Activated CD4-positive, alpha-beta T cell treated with anti-CD3 and anti-CD28 coated beads, Interleukin-2, amount 50 U/mL, for 48 hours (primary cell): ENCODE measurements at places on chromosomes 4 and X.

DNA sequence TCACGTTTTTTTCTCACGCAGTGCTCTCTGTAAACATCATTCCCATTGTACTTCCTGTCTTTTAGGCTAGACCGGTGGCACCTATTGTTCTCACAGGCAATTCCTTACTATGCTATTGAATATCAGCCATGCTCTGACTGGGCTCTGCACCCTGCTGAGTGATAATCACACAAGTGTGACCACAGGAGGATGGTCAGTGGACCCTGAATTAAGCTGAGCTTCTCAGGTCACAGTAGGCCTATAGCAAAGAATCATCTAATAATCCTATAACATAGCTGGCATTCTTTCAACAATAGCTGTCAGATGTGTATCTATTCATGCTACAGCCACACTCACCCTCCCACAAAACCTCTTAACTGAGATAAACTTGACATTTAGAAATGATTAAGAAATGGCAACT, 2399.8 kb upstream of the TENM3 start:
- DNase-seq, result no peak

DNA sequence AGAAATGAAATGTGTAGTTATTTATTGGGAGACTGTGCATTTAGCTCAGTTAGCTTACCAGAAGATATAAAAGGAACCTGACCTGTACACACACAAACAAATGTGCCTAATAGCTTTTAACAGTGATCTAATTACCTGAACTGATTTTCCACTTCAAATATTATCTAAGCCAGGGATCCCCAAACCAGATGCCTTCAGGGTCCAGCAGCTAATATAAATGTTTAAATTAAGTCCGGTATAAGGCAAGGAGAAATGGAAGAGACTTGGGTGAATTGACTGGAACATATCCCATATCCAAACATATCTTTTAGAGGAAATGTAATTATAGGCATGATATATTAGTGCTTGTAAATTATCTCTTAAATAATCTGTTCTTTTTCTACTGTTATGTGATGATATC, 66.7 kb downstream of the CNKSR2 start:
- DNase-seq, result no peak

DNA sequence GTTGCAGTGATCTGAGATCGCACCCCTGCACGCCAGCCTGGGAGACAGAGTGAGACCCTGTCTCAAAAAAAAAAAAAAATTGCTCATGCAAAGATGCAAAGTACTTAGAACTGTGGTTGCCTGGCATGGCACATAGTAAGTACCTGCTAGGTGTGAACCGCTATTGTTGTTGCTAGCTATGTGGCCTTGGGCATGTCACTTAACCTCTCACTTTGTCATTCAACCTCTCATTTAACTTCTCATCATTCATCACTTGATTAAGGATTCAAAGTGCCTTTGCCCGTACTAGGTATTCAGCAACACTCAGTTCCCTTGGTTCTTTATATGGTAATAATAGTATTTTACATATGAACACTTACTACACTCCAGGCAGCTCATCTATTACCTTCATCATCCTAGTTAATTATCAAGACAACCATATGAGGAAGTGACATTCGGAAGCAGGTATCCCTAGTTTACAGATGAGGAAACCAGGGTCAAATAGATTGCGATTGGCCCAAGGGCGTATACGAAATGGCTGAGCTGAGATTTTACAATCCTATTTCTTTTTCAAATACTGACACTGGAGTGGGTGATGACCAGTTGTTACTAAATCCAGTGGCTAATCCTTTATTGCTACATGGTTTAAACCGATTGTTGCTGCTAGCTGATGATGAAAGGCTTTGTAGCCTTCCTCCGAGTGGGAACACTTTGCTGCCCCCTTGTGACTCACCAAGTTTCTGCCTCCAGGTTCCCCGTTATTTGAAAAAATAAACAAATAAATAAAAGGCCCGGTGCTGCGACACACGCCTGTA, 28.8 kb upstream of the SOWAHD start:
- peak; percentile 57 for DNase-seq

DNA sequence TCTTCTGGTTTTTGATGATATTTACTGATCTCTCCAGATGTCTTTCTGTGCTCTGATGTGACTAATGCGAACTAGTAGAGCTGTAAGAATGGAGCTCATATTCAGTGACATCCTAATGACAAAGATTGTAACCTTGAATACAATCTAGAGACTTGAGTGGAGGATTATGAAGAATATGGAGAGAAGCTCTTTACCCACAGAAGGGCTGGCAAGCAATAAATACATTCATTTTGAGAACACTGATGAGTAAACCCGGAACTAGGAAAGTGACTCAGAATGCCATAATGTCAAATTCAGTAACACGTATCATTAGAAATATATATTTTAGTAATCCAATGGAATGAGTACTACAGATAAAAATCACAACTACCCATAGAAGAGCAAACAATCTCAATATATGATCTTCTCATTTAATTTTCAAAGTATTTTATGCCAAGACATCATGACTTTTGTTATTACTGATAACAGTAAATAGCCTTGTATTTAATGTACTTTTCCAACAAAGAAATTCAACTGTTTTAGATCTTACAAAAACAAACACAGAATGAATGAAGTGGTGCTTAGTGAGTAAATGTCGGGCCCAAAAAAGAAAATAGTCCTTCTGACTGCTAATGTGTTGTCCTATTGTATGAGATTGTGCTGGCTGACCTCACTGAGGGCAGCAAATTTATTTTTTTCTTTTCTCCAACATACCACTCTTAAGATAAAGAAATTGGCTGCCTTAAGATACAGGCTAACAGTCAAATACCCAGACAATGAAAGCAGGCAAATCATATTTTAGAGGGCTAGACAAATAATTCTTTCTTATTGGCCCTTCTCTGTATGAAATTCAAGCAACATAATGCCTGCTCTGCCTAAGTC, 49.2 kb upstream of the HDAC8 start:
- no peak for DNase-seq

GRCh38 chr4:67604749-67605148, 46.2 kb downstream of the STAP1 start:
- no peak for DNase-seq

- DNase-seq, result peak; percentile 49
These were observed 263.8 kb upstream of the RPS6KA3 start for GRCh38 chrX:20530406-20530921.

DNA sequence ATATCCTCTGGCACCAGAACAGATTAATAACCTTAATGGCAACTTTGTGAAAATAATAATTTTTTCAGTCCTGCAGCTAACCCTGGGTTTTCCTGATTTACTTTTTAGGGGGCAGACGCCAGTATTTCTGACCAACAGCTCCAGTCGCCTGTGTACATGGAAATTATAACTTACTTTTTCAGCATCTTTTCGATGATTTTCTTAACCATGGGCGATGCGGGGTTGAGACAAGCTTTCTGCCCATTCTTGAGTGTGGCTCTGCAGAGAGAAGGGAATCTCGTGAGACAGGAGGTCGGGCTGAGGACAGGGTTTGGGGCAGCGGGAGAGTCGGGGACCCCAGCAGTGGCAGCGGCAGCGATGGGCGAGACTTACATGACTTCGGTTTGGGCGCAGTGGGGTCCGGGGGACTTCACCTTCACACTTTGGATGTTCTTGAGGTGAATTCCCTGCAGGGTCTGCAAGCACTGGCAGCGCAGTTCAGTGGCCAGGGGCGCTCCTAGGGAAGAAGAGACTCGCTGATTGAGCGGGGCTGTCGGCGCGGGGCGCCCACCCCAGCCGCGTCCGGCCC, 484 bp downstream of the CXCL2 start:
- DNase-seq, result no peak

DNA sequence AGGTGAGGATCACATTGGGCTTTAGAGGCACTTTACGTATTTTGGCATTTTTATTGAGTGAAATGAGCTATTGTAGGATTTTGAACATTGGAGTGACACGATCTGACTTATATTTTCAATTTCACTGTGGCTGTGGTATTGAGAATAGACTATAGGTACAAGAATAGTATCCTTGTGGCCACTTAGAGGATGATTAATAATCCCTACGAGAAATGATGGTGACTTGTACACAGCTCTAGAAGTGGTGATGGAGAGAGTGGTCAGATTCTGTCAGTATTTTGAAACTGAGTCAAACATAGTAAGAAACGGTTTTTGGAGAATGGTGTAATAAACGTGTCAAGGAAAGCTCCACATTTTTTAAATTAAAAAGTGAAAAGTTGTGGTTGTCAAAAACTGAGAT, 494.7 kb downstream of the EPHA5 start:
- DNase-seq, result no peak

DNA sequence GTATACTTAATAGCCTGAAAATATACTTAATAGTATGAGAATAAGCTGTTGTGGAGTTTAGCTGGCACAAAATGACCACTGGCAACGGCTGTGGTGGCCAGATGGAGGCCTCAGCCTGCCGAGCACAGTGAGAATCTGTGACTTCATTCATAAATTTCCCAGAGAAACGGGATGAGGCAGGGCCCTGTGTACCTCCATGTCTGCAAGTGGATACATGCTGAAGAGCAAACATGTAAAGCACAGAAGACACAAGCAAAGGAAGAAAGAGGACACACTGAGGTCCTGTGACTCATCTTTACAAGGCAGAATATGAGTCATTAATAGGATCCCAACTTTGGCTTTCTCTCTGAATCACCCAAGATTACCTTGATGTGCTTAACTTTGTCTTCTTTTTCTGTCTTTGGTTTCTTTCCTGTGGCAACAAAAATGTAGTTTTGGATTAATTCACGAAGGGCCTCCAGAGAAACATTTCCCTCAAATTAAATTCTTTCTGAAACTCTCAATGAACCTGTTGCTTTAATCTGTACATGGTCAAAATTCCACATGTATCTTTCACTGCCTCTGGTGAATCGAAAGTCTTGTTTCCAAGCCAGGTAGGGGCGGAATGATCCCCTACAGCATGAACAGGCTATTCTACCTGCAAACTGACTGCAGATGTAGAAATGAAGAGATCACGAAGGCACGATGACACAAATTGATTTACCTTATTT, 56.4 kb downstream of the IRF2 start:
- no peak for DNase-seq

DNA sequence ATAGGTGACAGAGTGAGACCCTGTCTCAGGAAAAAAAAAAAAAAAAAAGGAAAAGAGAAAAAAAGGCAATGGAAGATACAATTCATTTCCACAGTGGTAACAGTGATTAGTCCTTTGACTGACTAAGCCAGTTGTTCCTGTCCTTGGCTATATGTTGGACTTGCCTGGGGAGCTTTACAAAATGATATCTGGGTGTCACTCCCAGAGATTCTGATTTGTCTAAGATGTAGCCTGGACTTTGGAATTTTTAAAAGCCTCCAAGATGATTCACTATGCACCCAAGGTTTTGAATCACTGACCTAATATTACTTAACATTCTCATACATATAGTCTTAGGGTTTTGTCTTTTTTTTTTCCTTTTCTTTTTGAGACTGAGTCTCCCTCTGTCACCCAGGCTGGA, 16.9 kb downstream of the HELQ start:
- no peak for DNase-seq

DNA sequence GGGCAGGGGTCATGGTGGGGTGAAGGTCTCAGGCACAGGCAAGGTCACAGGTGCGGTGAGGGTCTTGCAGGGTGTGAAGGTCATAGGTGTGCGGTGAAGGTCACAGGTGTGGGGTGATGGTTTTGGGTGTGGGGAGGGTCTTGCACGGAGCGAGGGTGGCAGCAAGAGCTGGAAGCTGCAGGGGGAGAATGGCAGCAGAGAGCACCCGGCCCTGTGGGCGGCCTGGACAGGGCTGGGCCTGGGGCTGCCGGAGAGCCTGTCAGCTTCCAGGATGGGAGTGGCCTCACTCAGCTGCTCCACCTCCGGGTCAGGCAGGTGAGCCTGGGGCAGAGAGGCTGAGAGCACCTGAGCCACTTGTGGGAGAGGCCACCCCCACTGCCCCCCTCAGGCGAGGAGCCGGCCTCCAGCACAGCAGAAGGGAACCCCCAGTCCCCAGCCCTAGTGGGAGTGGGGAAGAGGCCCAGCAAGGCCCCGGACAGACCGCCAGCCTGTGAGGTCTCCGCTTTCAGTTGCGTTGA, 1.5 kb downstream of the MSANTD1 start:
- no peak for DNase-seq

DNA sequence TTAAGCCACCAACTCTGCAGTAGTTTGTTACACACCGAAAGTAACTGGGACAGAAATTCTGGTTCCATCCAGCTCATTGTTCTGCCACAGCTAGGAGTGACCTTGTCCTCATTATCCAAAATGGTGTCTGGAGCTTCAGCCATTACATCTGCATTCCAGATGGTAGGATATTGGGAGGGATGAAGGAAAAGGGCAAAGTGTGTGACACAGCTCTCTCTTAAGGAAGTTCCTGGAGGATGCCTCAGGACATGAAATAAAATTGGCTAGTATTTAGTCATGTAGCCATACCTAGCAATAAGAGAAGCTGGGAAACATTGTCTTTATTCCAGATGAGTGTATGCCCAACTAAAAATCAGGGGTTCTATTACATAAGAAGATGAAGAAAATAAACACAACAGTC, 262.0 kb downstream of the BCOR start:
- no peak for DNase-seq
